Foreskin fibroblast (primary cell): ENCODE measurements at places on chromosomes 1 and 21.

GRCh38 chr21:41024746-41025254, 143.2 kb upstream of the BACE2 start:
- no peak for DNase-seq

- DNase-seq = no peak
These were observed 2.7 kb upstream of the SLC1A7 start for GRCh38 chr1:53145051-53145600.

- DNase-seq = no peak
These were observed 26.4 kb upstream of the SDHB start for GRCh38 chr1:17080085-17080759.

DNA sequence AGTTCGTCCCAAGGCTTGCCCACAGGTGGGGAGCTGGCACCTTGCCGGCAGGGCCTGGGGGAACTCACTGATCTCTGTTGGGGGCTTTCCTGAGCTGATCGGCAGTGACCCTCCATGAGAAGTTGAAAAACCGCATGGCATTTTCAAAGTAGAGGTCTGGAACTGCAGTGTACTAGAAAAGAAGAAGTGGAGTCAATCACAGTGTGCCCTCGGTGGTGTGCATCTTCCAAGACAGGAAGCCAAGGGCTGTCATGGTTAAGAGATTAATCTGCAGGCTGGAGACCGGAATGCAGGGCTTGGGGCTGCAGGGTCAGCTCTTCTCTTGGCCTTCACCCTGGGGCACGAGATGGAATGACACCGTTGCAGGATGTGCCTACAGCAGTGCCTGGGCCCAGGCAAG, 56.8 kb downstream of the ECE1 start:
- no peak for DNase-seq

DNA sequence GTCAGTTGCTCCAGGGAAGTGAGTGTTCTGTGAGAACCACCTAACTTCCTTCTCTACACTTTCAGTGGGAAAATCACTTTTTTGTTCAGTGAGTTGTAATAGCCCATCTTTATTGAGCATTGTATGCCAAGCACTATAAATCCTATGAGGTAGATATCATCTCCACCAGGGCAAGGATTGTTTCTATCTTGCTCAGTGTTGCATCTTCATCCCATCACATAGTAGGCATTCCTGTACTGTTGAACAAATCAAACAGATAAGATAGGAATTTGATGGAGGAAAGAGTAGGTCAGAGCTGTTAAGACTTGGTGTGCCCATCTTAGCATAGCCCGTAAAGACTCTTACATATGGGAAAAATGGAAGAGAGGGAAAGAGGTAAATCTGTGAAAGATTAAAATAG, 2.9 kb upstream of the PIGV start:
- no peak for DNase-seq
